Breast epithelium (tissue), 4 donors: ENCODE measurements at places on chromosomes 12 and 14.

DNA sequence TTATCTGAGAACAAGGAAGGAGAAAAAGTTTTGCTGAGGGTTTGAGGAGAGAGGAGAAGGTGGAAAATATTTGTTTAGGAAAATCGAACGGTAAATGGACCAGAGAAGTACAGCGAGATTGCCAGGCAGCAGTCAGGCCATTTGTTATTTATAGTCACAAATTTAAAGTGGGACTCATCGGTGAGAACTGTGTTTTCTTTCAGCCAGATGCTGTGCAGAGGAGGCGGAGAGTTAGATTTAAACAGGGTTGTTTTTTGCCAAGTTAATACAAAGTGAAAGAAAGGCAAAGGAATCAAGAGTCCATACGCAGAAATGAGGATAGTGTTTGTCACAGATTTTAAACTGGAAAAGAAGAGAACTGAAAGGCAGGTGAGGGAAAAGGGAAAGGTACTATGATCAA, 200.6 kb upstream of the CNOT2 start:
- H3K27me3 ChIP-seq, result no peaks in the 10 kb centered on the region
- no peak overlapping the region for H3K27ac ChIP-seq

DNA sequence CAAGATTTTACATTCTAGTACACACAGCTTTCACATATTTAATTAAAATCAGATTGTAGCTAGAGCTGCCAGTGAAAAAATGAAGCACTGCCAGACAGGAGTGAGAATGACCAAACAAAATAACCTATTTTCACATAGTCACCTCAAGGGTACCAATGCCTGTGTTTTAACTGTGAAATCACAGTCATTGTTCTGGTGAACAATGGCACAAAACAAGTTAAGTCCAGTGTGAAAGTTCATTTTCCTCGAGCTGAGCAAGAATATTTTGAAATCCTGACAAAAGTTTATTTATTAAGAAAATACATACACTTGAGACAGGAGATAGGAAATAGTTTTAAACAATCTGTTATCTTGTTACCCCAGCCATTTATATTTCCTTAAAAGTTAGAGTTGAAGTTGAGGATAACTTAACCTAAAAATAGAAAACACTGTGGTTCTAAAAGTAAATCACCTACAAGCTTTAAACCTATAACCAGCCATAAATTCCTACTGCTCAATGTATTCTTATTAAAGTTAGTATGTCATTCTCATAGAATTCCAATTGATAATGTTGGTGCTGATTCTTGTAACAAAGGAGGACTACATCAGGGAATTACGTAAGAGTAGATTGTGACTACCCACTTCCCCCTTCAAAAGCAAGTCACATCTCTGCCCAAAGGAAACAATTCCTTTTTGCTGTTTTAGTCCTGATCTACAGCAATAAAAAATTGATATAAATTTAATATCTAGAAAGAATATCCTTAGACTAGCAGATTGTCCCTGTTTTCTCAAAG, 15.9 kb downstream of the DENND5B start:
- H3K4me1 ChIP-seq, result no peaks in the 10 kb centered on the region
- no peaks in the 10 kb centered on the region for H3K27me3 ChIP-seq
- no peak for DNase-seq
- no peak overlapping the region for H3K4me3 ChIP-seq
- no peak overlapping the region for H3K27ac ChIP-seq

DNA sequence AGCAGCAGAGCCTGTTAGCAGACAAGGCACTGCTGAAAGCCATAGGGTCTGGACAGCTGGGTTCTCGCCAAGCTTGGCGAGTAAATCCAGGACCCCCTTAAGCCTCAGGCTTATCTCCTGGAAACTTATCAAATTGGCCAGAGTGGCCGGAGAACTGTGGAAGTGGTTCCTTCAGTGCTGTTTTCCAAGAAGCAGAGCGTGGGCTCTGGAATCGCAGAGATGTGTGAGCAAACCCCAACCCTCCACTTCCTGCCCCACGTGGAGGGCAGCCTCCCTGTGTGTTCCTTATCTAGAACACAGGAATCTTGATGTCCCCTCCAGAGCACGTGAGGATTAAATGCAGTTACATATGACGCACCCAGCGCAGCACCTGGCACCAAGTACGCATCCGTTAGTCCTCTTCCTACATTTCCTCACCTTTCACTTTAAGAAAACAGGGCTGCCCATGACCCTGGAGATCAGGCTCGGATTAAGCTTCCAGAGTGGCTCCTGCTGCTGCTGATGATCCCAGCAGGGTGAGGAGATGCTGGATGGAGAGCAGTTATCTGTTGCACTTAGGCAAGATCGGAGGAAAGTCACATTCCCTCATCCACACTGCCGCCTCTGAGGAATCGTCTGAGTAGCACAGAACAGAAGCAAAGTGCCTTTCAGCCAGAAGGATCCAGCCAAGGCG, 35.0 kb downstream of the MMAB start:
- H3K4me3 ChIP-seq, result no peak overlapping the region
- no peak for DNase-seq
- H3K4me1 ChIP-seq, result no peaks in the 10 kb centered on the region
- no peaks in the 10 kb centered on the region for H3K27me3 ChIP-seq
- H3K36me3 ChIP-seq, result peaks cover 15% of the 10 kb centered on the region

- no peak overlapping the region for H3K4me3 ChIP-seq
- no peak for DNase-seq
- no peaks in the 10 kb centered on the region for H3K4me1 ChIP-seq
- H3K27me3 ChIP-seq, result no peaks in the 10 kb centered on the region
- no peak overlapping the region for H3K27ac ChIP-seq
Measured at GRCh38 chr12:7884689-7885088, 12.0 kb upstream of the SLC2A14 start.

DNA sequence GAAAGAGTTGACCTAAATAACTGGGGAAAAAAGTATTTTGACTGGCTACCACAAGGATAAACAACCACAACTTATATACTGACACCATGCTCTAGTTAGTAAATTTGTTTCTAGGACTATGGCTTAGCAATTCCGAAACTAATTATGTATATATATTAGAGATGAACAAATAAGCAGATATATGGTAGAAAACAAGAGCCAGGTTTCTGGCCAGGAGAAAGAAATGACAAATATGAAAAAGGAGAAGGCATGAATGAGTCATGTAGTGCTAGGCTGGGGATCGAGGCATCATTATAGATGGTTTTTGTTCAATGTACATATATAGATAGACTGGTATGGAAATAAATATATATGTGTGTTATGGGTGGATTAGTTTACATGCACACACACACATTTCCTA, 5.5 kb upstream of the LRRC74A start:
- no peaks in the 10 kb centered on the region for H3K4me1 ChIP-seq
- DNase-seq, result no peak
- no peak overlapping the region for H3K27ac ChIP-seq
- no peaks in the 10 kb centered on the region for H3K27me3 ChIP-seq
- H3K4me3 ChIP-seq, result no peak overlapping the region

DNA sequence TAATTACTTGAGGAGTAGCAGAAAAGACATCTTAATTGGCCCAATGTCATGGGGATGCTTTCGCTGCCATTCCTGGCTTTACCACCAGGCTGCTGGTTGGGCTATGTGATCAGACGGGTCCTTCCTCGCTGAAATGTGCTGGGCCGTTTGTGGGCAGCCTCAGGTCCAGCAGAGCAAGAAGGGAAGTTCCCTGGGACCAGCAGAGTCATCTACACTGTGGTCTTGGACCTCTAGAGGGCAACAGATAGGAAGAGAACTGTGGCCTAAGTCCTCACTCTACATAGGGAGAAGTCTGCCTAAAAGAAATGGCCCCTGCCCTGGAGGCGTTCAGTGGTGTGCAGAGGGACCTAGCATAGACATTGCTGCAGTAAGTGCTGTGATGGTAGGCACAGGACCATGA, 10.9 kb downstream of the EVL start:
- peak overlapping the region; percentile 76 for H3K27ac ChIP-seq
- peaks cover 9% of the 10 kb centered on the region for H3K4me1 ChIP-seq
- no peaks in the 10 kb centered on the region for H3K27me3 ChIP-seq
- H3K4me3 ChIP-seq, result no peak overlapping the region
- DNase-seq, result no peak

- H3K27me3 ChIP-seq, result no peaks in the 10 kb centered on the region
- no peaks in the 10 kb centered on the region for H3K4me1 ChIP-seq
- no peaks in the 10 kb centered on the region for H3K36me3 ChIP-seq
- DNase-seq, result no peak
- no peak overlapping the region for H3K27ac ChIP-seq
Measured at GRCh38 chr12:27566159-27566558, 42.2 kb downstream of the PPFIBP1 start.

DNA sequence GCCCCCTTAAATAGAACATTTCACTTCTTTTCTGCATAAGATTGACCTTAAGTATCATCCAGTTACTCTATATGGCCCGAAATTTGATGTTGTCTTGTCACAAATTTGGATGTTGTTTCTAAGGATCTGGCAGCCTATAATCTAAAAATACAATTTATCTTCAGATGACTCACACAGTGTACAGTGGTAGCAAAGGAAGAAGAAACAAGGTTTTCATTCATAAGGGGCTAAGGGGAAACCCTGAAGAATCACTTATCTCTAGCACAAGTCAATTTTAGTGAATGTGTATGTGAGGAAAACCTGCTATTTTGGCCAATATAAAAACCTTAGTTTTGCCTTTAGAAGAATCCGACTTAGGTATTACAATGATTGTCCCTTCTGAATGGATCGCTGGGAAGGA, 606.3 kb upstream of the LRFN5 start:
- H3K27me3 ChIP-seq, result no peaks in the 10 kb centered on the region
- no peaks in the 10 kb centered on the region for H3K36me3 ChIP-seq
- no peak overlapping the region for H3K4me3 ChIP-seq

- no peak overlapping the region for H3K4me3 ChIP-seq
- H3K27me3 ChIP-seq, result no peaks in the 10 kb centered on the region
- no peaks in the 10 kb centered on the region for H3K4me1 ChIP-seq
- no peak for DNase-seq
- no peaks in the 10 kb centered on the region for H3K36me3 ChIP-seq
- H3K27ac ChIP-seq, result no peak overlapping the region
Measured at GRCh38 chr14:70828188-70828587, 18.9 kb upstream of the MAP3K9 start.
